ENCODE measurements at places on chromosomes 11 and 22.
A peak's percentile ranks its signal among the peaks of the same experiment; 100 is the strongest.

DNA sequence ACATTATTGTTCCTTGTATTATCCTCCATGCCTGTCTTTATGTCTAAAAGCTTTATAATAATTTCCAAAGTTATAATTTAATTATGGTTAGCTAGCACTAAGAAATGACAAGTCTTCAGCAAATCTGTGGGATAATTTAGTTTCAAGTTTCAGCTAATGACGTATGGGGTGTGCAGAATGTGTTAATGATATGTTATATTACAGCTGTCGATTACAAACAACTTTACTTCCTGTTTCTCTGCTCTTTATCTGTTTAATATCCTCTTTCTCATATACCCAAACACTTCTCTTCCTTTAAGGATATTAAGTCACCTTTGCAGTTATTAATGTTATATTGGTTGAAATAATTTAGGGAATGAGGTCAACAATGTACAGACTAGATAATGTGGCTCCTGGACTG lies 161.8 kb downstream of the CASP12 start:
- DNase-seq, result no peak

DNA sequence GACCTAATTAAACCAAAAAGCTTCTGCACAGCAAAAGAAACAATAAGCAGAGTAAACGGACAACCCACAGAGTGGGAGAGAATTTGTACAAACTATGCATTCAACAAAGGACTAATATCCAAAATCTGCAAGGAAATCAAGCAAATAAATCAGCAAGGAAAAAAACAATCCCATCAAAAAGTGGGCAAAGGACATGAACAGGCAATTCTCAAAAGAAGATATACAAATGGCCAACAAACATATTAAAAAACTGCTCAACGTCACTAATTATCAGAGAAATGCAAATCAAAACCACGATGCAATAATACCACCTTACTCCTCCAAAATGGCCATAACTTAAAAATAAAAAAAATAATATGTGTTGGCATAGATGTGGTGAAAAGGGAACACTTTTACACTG lies 5.2 kb downstream of the PLAAT5 start:
- DNase-seq, result no peak

DNA sequence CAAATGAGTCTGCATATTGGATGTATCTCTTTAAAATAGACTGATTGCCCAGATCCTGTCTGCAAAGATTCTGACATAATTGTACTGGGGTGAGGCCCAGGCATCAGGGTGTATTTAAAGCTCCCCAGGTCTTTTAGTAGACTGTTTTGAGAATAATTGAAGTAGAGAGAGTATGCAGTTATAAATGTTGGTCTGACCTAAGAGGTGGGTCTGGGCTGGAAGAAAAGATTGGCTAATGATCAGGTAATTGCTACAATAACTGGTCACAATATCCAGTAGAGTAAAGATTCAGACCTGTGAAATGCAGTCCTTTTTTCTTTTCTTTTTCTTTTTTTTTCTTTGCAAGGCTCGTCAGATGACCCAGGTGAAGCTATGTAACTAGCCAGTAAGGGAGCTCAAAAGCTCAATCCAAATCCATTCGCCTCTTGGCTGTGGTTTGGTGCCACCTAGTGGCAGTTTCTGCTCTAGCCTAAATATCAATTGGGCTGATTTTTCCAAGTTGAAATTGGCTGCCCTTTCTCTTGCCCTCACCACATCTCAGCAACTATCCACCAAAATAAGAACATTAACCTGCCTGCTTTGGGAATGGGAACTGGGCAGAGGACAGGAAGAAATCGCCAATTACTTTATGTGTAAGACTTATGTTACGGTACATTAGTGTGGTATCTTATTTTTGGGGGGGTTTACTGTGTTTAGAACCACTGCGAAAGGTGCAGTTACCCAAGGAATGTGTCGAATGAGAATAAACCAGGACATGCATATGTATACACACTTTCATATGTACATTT lies 45.9 kb downstream of the ZNF143 start:
- peak; percentile 79 for DNase-seq

DNA sequence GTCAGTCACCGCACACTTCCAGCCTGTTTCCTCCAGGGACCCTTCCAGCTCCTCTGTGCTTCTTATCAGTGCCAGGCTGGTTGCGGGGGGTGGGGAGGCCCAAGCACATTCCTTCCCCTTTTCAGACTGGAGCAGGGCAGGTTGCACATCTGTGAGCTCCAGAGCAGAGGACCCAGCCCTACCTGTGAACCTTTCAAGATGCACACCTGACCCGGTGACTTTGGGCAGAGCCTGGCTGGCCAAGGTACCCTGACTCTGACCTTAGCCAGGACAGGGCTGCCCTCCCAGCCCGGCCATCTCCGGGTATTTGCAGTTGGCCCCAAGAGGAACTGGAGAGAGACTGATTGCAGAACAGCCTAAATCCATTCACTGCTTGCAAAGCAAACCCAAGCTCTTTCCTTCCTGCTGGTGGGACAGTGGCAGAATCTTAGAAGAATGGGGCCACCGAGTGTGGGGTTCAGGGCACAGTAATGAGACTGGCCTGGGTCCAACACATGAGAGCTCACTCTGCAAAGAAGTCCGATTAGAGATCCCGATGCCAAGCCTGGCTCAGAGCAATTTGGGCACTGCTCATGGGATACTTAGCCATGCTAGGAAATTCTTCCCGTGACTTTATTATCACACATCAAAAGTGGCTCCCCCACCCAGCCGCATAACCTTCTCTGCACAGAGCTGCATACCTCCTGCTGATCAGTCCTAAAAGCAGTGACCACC lies 64.7 kb upstream of the CCND1 start:
- no peak for DNase-seq

DNA sequence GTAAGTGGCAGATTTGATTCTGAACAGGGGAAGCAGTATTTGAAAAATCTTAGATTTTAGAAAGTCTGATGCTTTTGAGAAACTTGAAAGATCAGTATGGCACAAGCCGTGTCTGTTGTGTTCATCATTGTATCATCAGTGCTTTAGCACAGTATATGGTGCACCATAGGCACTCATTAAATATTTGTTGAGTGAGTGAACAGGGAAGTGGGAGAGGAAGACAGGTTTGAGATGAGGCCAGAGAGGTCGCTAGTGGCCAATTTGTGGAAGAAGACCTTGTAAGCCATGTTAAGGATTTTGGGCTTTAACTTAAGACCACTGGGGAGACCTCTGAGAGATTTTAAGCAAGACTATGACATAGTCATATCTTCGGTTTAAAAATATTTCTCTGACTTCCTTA lies 12.9 kb downstream of the CHEK1 start:
- no peak for DNase-seq

DNA sequence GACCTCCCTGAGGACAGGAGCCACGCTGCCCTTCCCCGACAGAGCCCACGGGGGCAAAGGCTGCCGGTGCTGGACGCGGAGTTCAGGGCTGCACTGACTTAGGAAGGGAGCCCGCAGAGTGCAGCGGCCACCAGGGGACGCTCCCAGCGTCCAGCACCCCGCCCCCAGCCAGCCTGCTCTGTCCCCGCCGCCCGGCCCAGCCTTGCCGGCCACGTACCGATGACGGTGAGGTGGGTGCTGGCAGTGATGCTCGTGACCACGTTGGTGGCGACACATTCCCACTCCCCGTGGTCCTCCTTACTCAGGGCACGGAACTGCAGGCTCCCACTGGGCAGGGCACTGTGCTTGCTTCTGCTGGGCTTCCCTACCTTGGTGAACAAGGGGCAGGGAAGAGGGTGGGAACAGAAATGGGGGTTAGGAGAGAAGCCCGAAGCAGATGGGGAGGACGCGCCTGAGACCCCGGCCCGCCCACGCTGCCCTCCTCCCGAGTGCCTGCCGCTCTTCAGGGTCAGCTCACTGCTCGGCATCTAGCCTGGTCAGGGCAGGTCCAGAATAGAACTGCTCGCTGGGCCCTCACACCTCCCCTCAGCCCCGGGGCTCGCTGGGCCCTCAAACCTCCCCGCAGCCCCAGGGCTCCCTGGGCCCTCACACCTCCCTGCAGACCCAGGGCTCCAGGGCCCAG lies 25.9 kb downstream of the IGSF9B start:
- peak; percentile 62 for DNase-seq

DNA sequence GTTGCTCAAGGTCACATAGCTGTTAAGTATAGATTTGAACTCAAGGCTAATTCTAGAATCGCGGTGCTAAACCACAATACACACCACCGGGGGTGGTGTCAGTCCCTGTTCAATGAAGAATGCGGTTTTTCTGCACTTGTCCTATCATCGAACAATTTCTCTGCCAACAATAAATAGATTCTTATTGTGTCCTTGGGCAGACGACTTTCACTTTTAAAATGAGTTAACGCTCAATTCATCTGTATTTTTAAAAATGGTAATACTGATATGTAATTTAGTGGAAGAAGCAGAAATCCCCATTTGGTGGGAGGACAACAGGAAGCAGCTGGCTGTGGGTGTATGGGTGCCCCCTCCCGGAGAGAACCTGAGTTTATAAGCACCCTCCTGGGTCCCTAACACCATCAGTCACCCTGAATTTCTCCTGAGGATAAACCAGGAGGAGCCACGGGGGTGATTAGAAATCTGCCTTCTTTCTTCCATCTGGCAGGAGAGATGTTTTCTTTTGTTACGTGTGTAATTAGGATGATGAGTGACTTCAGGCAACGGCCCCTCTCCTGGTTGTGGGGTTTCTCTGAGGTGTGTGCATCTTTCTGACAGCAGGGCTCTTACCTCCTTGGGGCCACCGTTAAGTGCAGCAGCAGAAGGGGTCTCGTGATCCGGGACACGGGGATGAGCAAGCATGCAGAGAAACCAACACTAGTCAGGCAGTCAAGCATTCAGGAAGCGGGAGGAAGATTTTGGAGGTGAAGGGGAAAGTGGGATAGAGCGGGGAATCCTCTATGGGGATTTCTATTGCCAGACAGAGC lies 87.7 kb downstream of the GRAMD1B start:
- DNase-seq, result no peak

DNA sequence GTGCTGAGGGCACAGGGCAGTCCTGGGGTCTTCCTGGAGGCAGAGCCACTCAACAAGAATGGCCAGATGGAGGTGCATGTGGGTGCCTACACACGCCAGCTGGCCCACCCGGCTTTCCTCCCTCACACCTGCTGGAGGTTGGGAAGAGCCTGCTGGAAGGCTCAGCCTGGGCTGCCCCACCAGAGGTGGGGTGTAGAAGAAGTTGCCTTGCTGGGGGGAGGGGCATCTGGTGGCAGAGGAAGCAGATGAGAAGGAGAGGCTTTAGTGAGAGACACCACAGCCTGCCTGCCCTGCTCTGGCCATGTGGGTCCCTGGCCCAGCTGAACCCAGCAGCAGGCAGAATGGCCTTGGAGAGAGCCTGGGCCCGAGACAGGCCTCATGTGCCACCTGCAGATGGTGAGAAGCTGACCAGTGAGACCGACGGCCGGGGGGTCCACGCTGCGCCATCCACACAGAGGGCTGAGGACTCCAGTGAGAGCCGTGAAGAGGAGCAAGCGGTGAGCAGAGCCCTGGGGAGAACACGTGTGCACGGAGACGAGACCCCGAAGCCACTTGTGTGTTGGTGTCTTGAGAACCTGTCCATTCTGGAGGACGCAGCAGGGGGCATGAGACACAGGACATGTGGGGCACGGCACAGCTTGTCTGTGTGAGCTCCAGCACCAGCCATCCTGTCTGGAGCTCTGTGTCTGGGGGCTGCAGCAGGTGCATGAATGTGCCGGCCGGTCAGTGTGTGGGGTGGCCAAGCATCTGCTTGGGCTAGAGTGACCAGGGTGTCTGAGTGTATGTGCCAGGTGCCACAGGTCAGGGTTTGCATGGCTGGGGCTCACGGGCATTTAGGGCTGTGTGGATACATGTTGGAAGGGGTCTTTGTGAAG lies 2.7 kb downstream of the B4GALNT4 start:
- no peak for DNase-seq

GRCh38 chr22:45515676-45516075 lies 13.0 kb downstream of the FBLN1 start:
- DNase-seq, result no peak

GRCh38 chr22:49619301-49619700 lies 208.4 kb downstream of the BRD1 start:
- no peak for DNase-seq

GRCh38 chr11:35332524-35332923 lies 86.8 kb downstream of the SLC1A2 start:
- no peak for DNase-seq

Data from nephron progenitor cell (in vitro differentiated cells).